Inflammatory macrophage treated with lipopolysaccharide for 4 hours (primary cell): ENCODE measurements at places on chromosomes 5 and 9.
A peak's percentile ranks its signal among the peaks of the same experiment; 100 is the strongest.

DNA sequence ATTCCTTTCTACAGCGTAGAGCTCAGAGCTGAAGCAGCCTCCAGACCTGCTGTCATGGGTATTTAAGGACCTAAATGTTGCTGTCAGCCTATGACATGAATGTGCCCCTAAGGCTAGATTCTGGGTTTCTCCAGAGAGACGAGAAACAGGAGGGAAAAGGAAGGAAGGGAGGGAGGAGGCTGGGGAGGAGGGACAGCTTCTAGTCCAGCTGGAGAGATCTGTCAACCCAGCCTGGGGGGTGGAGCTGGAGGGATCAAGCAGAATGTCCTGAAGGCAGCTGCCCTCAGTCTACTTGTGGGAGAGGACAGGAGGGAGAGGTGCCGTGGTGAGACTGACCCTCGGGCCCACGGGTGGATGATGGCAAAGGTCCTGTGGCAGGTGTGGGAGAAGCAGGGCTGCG lies 1.1 kb upstream of the DBH start:
- no peak for DNase-seq

DNA sequence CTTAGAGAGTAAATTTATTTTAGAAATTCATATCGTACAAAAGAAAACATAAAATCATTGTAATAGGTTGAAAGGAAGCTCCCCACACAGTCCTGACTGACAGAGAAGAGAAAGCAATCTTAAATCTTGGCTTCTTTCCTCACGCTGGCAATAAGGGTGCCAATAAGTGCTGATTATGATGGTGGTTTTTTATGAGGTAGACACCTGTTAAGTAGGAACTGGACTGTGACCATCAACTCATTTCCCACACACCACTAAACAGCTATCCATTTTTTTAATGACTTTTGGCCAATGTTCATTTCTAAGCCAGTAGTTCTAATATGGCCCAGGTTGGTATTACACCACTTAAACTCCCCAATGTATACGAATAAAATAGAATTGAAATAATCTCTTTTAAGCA lies 893.5 kb upstream of the NUDT12 start:
- DNase-seq, result no peak

GRCh38 chr9:97633859-97634490 lies 354 bp downstream of the NCBP1 start:
- no peak for DNase-seq

DNA sequence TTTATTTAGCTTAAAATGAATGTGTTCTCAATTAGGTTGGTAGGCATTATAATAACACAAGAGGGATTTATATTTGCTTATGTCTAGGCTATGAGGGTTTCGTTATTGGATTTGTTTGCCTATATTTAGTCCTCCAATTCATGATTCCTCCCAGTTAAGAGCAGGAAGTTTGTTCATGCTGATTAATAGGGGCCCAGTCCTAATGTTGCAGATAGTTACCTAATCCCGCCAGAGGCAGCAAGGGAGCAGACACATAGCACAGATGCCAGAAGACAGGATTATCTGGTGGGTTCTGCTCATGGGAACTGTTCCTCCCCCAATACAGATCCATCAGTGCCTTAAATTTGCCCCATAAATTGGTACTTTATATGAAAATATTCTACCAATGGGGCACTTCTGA lies 100.8 kb upstream of the TLE4 start:
- DNase-seq, result no peak

DNA sequence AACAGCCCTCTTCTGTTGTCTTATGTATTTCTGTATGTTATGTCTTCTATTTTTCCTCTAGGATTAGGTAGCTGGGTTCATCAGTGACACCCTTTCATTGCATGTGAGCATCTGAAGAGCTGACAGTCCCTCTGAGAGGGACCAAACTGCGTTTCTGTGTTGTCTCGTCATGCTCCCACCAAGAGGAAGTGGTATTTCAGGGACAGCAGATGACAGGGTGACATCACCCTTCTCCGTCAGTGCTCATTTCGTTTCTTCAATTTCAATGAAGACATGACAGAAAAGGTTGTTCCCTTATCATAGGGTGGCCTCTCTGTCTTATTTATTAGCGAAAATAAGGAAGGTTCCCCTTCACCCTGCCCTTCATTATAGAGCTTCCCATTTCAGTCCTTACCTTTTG lies 225.9 kb upstream of the NR4A3 start:
- peak; percentile 97 for DNase-seq

DNA sequence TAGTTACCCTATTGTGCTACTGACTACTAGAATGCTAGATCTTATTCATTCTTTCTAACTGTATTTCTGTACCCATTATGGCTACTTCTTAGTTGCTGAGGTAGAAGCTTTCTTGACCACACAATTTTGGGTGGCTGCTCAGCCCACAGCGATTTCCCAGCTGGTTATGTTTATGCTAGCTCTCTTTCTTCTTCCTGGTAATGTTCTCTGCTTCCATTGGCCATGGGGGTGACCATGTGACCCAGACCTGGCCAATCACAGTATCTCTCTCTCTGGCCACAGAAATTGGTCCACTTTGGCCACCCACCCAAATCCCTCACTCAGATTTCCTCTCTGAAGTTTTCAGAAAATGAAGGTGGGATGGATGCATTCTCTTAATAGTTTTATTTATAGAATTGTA lies 427.9 kb upstream of the CLINT1 start:
- DNase-seq, result no peak

GRCh38 chr9:120846906-120847305 lies 4.2 kb upstream of the PSMD5 start:
- DNase-seq, result no peak

DNA sequence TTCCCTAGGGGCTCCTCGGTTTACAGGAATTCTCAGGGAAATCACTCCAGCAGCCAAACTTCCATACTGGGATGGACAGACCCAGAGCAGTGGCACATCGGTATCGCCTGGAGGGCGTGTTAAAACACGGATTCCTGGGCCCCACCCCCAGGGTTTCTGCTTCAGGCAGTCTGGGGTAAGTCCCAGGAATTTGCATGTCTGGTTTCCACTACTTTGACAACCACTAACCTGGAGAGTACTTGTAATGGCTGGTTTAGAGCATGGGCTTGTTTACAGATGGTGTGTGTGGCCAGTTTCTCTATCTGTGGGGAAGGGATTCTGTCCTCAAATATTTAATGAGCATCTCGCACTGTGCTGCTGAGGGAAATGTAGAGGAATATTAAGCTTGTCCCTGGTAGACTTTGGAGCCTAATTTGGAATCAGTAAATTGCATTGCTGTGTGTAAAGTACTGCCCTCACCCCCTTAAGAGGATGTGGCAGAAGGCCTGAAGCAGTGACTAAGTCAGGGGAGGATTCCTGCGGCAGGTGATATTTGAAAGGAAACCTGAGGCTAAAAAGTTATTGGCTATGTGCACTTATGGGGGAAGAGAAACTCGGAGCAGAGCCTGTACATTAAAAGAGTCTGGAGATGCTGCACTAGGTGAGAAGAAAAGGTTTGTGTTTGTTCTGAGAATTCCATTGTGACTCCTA lies 18.6 kb upstream of the TJP2 start:
- DNase-seq, result no peak
